ENCODE measurements at places on chromosomes 13 and 19. TPM values are rescaled to one million over a fixed set of nuclear protein-coding genes. Genes with fewer than 3 reads are reported as not detected.

- no peak for DNase-seq
These were observed 18.6 kb upstream of the TNFAIP8L1 start for GRCh38 chr19:4620675-4621074.

DNA sequence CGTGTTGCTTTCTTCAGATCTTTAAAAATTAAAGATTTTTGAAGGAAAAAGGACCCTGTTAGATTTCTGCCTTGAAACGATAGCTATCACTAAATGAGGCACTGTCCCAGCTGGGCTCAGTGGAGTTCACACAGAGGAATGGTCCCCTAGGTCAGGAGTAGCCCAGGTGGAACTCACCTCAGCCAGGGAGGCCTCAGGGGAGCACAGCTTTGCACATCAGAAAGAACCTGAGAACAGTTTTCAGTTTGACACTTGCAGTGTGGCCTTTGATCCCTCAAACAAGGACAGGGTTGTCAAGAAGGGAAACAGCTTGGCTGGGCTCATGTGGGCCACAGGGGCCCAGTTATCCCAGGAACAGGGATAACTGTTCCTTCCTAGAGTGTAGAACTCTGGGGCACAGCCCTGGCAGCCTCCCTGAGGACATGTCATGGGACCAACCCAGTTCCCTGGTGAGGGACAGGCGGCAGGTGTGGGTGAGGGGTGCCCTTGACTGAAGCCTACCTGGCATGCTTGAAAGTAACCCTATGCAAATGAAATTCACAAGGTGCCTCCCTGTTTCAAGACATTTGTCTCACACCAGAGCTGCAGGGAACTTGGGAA lies 59.4 kb downstream of the CHST8 start:
- no peak for DNase-seq

DNA sequence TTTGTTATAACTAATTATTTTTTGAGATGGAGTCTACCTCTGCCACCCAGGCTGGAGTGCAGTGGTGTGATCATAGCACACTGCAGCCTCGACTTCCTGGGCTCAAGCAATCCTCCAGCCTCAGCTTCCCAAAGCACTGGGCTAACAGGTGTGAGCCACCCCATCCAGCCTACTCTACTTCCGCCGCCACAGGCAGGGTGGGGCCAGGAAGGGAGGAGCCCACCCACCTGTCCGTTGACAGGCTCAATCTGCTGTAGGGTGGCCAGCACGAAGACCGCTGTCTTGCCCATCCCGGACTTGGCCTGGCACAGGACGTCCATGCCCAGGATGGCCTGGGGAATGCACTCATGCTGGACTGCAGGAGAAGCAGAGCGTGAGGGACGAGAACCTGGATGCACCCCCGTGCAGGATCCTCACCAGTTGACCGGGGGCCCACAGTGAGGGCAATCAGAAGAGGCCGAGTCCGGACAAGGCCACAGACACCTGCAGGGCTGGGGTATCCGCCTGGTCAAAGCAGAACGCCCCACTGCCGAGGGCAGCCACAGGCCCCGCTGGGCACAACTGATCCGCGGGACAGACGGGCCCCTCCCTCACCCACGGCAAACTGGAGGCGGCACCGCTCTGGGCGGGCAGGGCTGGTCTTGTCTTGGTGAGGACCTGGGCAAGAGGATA lies 6.7 kb downstream of the DDX39A start:
- no peak for DNase-seq

GRCh38 chr19:56905631-56906150 lies 65.2 kb upstream of the PEG3 start:
- DNase-seq, result no peak

DNA sequence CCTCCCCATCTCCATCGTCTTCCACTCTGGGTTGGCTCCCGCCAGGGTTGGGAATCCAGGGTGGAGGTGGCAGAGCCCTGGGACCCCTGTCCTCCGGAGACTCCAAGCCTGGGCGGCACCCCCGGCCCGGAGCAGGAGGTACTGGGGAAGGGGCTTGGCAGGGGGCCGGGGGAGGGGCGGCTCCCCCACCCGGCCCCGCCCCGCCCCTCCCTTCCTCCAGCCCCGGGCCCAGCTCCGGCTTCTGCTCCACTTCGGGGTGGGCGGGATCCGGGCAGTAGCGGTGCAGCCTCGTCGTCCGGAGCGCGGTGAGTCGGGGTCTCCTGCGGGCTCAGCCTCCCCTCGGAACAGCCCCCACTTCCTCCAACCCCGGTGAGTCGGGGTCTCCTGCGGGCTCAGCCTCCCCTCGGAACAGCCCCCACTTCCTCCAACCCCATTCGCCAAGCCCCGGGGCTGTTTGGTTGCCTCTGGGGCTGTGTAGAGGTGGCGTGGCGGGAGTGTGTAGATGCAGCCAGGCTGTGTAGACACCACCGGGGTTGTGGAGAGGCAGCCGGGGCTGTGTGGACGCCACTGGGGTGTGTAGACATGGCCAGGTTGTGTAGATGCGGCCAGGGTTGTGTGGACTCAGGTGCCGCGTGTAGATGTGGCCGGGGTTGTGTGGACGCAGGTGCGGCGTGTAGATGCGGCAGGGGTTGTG lies at the start of gene TMPRSS9:
Gene TMPRSS9 (plus strand): TSS at position 274 of the 694 bp plus-strand sequence. CDS start 29,521 bp downstream, outside the sequence.
- DNase-seq, result no peak

DNA sequence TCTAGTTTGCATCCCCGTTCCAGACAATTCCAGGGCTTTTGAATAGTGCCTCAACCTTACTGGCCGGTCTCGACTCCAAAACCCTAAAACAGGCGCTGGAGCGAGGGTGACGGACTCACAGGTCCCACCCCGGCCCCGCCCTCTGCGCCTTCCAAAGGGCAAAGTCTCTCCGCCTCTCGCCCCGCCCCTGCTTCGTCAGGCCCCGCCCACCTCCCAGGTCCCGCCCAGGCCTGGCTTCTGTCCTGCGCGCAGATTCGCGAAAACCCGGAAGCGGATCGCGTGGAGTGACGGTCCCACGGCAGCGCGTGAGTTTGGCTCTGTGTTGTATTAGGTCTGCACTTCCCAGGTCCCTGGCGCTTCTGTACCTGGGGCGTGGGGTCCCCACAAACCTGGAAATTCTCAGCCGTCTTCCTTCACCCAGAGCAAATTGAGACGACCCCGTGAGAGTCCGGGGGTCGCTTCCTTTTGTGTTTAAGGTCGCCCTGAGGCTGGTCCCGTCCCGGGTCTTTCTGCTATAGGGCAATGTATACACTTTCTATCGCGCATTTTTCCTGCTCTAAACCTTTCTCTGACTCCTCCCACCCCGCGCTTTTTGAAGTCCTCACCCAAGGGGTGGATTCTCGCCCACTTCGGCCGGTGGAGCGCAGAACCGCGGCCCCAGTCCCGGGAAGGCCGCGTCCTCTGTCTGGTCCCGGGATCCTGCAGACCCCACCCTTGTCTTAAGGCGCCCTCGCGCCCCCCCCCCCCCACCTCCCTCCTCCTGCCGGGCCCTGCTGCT lies at the start of gene ZNF813:
Gene ZNF813 (plus strand): TSS at position 249 of the 778 bp plus-strand sequence. CDS start 16,090 bp downstream, outside the sequence.
- peak; percentile 91 for DNase-seq

- no peak for DNase-seq
These were observed 2.4 kb downstream of the PAK4 start for GRCh38 chr19:39127812-39128515.

DNA sequence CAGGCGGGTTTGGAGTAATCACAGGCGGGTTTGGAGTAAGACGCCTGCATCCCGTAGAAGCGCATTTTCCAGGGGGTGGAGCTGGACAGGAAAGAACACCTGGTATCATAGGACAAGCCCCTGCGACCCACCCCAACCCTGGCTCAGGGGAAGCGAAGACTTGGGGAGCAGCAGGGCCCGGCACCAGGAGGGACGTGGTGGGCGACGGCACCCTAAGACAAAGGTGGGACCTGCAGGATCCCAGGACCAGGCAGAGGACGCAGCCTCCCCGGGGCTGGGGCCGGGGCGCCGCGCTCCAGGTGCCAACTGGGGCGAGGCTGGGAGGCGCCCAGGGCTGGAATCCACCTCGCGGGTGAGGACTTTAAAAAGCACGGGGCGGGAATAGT lies 520 bp downstream of the ZNF600 start:
- DNase-seq, result no peak

SSBP4 gene
- 68.0 TPM for total RNA-seq

DNA sequence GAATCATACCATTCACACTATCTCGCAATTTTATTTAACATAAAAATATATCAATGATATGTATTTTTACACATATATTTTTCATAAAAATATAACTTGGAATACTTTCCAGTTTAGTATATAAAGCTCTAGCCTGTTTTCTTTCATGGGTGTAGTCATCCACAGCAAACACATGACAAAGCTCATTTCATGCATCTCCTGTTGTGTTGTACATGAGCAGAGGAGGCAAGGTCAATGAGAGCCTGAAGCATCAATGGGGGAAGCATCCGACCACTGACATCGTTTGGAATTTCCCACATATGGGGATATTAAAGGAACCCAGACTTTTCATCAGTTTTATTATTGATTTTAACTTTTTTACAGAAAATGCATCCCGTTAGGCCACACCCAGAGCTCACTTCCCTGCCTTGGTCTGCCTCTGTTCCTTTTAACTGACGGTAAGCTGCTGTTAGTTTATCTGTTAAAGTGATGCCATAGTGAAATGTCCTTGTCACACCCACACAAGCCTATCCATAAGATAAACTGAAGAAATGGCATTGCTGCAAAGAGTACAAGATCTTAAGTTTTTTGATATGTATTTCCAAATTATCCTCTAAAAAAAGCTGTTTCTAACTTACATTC lies 44.0 kb downstream of the MIPEP start:
- no peak for DNase-seq

DNA sequence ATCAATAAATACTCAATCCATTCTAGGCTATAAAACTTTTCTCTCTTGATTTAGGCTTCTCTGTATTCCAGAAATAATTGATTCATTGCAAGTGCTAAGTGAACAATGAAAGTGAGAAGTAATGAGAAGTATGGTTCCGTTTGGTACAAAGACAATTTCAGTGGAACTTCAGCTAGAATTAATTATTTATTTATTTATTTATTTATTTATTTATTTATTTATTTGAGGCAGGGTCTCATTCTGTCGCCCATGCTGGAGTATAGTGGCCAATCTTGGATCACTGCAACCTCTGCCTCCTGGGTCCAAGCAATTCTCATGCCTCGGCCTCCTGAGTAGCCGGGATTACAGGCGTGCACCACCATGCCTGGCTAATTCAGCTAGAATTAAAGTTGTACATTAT lies 262.1 kb downstream of the B3GLCT start:
- DNase-seq, result no peak

ZNF296 gene
- total RNA-seq, result 1.2 TPM

DNA sequence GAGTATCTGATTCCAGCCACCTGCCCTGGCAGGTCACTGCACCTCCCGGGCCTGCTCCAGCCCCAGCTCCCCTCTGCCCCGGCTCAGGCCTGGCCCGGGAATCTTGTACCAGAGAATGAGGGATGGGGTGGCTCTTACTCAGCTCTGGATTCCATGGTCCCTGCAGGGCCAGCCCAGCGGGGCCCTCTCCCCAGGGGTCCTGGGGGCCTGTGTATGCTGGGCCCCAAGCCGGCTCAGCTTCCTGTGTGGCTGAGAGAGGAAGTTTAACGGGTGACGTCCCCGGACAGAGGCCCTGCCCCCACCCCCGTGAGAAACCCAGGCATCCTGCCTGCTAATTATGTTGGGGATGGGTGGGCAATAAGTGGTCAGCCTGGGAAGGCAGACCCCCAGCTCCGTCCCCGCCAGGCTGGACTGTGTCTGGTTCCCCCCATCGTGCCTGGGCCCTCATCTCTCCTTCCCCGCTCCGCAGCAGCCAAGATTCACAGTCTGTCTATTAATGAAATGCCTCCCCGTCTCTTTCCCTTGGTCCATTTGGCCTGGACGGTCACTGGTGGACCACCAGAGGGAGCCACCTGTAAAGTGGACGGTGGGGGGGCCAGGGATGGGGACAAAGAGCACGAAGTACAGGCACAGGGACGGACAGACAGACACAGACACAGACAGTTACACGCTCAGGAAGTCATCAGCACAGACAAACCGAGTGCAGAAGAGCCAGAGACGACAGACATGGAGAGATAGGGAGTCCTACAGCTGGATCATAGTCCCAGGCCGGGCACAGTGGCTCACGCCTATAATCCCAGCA lies at the start of gene DENND1C:
Gene DENND1C (minus strand): TSS at position 247 of the 802 bp plus-strand sequence. CDS start 92 bp downstream, at position 155.
- peak; percentile 53 for DNase-seq

- no peak for DNase-seq
These were observed 19.9 kb upstream of the RSPH6A start for GRCh38 chr19:45834970-45835369.

GRCh38 chr19:50568728-50569698 lies 778 bp upstream of the LRRC4B start:
- no peak for DNase-seq

- peak; percentile 78 for DNase-seq
These were observed 31.3 kb upstream of the ISYNA1 start for GRCh38 chr19:18469069-18469846.

FFAR3 gene
- not detected for total RNA-seq

- no peak for DNase-seq
These were observed 93.3 kb downstream of the OXGR1 start for GRCh38 chr13:96900986-96901385.

- DNase-seq, result peak; percentile 22
These were observed 6.1 kb downstream of the DOCK6 start for GRCh38 chr19:11256189-11256588.

- no peak for DNase-seq
These were observed 3.4 kb downstream of the PEAK3 start for GRCh38 chr19:2278459-2279158.

RFPL4A gene
- total RNA-seq, result not detected

DNA sequence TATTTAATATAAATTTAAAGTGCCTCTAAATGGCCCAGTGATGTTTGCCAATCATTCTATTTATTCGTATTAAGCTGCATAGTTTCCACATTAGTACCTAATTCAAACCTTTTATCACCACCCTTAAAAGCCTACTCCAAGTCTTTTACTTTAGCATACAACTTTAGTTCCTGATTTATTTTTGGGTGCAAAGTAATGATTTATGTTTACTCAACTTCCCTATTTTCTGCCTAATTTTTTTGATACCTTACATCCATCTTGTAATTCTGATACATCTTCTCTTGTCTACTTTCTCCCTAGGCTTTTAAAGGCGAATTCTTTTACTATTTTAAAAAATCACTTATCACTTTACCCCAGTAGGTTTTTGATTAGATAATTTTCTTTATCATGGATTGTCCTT lies 2651.1 kb upstream of the PCDH20 start:
- DNase-seq, result no peak

ZNF790 gene
- total RNA-seq, result 11.3 TPM

SIGLEC8 gene
- total RNA-seq, result not detected

- DNase-seq, result no peak
These were observed 205.9 kb upstream of the MIR17HG start for GRCh38 chr13:91141543-91142061.

- DNase-seq, result no peak
These were observed 4.1 kb downstream of the UBXN6 start for GRCh38 chr19:4453232-4454179.
